ENCODE measurements at places on chromosomes 4 and X. TPM values are rescaled to one million over a fixed set of nuclear protein-coding genes. Genes with fewer than 3 reads are reported as not detected.
A peak's percentile ranks its signal among the peaks of the same experiment; 100 is the strongest.

Gene IQCM
- not detected for total RNA-seq

Gene XK
- total RNA-seq: 0.30 TPM

Gene TMPRSS11D
- total RNA-seq: not detected

Gene EVC
- total RNA-seq: 126 TPM

DNA sequence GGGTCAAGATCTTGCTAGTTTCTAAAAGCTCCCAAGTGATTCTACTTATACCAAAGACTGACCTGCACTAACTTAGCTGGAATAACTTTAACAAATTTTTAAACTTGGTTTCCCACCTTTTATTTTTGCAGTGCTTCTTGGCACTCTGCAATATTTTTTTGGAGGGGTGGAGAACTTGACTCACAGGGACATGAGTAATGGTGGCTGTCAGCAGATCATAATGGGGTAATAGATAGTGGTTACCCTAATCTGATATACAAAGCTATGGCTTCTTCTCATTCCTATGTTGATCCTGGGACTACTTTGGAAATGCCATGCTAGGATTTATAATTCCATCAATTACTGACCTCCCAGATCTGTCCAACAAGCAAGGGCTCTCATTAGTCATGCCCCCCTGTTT lies 295.7 kb downstream of the GPAT3 start:
- no peak for DNase-seq

DNA sequence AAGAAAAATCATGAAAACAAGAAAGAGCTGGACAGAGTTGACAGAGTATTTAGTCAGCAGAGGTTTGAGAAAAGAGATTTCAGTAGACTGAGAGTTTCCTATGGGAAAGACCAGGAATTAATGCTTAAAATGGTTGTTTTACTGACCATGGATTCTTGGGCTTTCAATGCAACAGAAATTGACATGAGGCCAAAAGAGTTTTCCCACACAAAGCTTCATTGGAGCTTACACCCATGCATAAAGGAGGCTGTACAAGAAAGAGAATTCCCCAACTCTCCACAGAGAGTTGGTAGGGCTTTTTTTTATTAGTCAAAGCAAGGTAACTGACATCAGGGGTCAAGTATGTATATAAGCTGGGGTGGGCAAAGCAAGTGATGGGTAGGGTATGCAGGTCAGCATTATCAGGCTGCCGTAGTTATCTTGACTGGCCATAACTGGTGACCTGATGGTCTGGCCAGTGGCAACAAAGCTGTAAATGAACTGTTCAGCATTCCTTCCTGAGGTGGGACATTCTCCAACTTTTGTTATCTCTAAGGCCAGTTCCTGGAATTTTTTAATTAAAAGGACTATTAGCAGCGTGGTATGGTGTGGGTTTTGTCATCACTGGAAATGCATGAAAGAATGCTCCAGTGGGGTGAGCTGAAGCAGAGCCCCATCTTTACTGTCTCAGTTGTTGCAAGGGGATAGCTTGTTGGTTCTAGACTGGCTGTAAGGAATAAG lies 117.0 kb downstream of the ADAM29 start:
- DNase-seq: no peak

- no peak for DNase-seq
These were observed 90.3 kb downstream of the RLIM start for GRCh38 chrX:74523870-74524735.

DNA sequence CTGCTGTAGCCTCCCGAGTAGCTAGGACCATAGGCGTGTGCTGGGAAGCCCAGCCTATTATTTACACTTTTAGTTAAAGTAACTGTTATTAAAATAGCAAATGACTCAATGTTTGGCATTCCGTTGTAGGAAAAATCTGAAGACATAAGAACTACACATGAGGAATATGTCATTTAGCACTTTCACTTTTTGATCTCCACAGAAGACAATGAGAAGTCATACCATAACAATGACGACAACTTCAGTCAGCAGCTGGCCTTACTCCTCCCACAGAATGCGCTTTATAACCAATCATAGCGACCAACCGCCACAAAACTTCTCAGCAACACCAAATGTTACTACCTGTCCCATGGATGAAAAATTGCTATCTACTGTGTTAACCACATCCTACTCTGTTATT lies 6.7 kb downstream of the GPR34 start:
- DNase-seq: no peak

- no peak for DNase-seq
These were observed 848 bp downstream of the RAB9A start for GRCh38 chrX:13689741-13690211.

DNA sequence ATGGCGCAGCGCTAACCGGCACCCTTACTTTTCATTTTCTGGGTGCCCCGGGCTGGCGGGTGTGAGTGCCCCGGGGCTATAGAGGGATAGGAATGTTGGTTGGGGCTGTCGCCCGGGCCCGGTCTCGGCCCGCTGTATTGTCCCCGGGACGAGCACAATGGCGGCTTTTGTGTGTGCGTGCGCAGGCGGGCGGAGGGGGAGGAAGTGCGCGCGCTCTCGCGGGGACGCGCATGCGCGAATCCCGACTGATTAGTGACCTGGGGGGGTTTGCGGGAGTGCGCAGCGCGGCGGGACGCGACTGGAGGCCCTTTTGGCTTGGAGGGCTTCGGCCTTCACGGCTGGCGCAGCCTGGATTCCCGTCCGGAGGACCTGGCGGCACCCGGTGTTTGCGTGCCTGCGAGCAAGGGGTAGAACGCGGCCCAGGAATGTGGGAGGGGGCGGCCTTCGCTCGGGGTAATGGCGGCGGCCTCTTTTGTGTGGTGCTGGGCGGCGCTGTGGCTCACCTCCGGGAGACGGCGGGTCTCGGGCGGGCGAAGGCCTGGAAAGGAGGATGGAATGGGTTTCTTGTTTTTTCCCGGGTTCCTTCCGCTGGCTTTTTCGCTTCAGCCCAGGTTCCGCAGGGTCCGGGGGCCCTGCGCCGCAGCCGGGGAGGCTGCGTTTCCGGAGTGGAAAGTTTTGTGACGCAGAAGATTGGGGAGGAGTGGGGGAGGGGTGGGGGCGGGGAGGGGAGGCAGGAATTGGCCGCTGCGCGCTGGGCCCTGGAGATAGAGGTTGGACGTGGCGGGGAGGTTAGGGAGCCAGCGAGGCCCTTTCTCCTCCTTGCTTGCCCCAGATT lies 618 bp downstream of the DDX3X start:
- DNase-seq: no peak

DNA sequence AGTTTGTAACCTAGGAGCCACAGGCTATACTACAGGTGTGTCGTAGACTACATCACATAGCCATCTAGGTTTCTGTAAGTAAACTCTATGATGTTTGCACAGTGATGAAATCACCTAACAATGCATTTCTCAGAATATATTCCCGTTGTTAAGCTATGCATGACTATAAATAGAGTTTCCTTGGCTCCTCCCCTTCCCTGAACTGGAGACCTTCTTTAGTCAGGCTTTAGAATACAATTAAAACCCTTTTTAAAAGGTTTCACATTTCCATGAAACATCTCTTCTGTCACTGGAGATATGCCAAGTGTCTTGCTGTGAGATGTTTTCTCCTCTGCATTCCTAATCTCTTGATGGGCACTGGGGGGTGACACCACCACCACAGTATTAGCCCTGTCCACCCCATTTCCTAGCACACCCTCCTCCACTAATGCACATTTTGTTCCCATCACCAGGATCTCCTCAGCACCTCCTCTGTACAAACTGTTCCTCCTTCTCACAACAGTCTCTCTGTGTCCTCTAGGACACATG lies 334.6 kb upstream of the CPEB2 start:
- DNase-seq: peak; percentile 20

DNA sequence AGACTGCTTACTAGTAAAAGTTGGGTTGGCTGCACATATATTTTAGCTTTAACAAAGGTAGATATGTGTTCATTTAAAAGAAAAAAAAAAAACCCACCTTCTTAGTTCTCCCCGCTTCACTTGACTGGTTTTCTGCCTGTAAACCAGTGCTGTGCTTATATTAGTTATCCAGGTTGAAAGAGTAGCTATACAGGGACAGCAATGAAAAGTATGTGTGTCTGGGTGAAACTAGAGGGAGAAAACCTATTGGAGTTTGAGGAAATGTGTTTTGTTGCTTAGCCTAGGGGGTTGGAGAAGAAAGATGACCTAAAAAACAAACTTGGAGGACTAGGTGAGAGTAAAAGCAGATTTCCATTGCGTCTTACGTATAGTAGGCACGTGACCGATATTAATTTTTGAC lies 4.5 kb downstream of the JADE1 start:
- peak; percentile 44 for DNase-seq

GRCh38 chr4:5958199-5958735 lies 60.0 kb downstream of the C4orf50 start:
- DNase-seq: no peak

GRCh38 chrX:68820476-68821110 lies 8.2 kb upstream of the EFNB1 start:
- no peak for DNase-seq

DNA sequence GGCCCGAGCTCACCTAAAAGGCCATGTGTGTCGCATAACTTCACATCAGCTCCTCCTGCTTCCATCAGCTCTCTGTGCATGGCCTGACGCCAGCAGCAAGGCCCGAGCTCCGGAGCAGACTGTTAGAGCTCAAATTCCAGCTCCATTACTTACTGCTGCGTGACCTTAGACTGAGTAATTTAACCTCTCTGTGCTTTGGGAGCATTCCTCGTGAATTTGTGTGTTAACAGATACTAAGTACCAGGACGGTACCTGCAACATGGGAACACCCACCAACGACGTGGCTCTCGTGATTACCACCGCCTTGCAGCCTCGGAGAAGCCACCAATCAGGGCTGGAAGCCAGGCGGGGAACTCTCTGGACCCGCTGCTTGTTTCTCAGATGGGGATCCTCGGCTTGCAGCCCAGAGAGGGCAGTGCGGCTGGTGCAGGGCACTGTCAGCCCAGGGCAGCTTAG lies 12.9 kb downstream of the LETM1 start:
- peak; percentile 85 for DNase-seq

DNA sequence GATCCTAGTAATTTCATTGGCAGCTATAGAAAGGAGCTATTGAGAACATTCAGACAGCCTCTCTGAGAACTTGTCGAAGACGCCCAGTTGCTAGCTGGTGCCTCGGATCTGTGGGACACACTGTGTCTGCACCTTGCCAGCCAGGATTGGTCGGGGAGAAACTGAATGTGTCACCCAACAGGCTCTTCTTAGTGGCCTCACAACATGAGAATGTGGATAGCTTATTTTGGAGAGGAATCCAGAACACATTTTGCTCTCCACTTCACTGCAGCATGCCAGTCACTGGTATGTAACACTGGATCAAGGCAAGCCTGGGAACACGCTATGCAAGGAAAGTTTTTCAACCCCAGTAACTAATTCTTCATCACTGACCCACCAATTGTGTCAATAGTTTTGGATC lies 89.5 kb upstream of the TRPC3 start:
- no peak for DNase-seq

DNA sequence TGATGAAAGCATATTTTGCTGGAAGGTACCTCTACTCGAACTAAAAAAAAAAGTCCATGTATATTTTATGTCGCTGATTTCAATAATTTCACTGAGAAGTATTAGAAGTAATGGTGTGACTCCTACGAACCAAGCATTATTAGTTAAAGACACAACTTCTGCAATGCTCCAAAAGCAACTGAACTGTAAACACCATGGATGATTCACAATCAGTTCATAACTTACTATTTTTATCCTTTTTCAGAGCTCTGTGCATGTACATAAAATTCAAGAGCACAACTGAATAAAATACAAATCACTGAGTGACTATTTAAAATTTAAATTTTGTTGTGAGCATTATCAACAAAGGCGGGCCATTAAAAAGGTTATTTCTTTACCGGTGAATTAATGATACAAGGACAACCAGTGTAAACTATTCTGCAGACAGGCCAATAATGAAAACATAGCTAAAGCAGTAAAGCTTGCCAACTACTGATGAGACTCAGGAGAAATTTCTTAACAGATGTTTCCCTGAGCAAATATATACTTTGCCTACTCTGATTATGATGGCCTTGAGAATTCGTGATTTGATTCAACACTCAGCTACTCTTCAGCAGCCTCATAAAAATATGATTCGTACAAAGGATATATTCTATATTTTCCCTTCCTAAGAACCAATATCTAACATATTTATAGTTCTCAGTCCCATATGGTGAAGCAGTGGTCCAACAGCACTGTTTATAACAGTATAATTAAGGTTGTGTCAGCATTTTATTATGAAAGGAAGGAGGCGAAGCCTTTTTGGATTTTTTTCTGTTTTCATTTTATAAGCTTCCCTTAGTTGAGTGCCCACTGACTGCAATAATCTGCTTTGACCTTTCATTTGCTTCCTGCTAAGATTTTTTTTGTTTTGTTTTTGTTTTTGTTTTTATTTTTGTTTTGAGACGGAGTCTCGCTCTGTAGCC lies 62.8 kb upstream of the NEIL3 start:
- no peak for DNase-seq

- DNase-seq: no peak
These were observed 6.4 kb downstream of the ADRA2C start for GRCh38 chr4:3772632-3773031.

GRCh38 chrX:121254336-121254735 lies 206.9 kb downstream of the GLUD2 start:
- DNase-seq: peak; percentile 1

DNA sequence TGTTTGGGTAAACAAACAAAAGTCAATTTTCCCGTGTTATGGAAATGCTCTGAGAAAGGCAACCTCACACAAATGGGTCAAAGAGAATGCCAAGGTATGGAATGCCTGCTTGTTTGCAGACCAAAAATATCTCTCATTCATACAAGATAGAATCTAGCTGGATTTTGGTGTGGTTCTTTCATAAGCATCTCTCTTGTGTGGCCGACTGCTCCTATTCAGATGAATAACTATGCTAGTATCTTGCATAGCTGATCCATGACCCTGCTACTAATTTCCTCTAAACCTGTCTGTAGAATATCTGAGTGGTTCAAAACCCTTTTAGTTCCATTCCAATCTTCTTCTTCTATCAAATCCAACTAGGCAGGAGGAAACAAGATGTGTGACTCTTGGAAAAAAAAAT lies 28.2 kb upstream of the SORBS2 start:
- DNase-seq: no peak

GRCh38 chr4:65510976-65511375 lies 159.3 kb downstream of the EPHA5 start:
- DNase-seq: peak; percentile 72

DNA sequence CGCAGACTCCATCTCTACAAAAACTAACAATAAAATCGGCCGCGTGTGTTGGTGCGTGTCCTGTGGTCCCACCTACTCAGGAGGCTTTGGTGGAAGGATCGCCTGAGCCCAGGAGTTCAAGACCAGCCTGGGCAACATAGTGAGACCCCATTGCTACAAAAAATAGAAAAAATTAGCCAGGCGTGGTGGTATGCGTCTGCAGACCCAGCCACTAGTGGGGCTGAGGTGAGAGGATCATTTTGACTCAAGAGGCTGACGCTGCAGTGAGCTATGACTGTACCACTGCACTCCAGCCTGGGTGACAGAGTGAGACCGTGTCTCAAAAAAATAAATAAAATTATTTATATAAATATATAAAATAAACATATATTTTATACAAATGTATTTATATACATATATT lies 22.3 kb downstream of the ASMTL start:
- DNase-seq: no peak

DNA sequence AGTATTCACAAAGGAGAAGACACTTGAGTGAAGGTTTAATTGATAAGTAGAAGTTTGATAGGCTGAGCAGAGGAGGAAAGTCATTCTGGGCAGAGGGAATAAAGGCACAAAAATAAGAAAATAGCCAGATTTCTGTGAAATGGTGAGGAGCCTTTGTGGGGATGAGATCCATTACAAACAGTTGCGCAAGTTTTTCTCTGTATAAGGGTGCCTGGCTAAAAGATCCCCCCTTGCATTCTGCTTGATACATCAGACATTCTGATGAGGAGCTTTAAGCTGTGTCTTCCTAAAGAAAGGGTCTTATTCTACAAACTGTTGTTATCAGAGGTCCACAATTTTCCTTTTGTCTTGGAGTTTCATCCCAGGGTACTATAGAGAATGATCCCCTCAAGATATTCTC lies 112.0 kb downstream of the ARHGAP36 start:
- no peak for DNase-seq

Measured in renal cortical epithelial cell (primary cell).